ENCODE measurements at places on chromosomes 7 and 10.

DNA sequence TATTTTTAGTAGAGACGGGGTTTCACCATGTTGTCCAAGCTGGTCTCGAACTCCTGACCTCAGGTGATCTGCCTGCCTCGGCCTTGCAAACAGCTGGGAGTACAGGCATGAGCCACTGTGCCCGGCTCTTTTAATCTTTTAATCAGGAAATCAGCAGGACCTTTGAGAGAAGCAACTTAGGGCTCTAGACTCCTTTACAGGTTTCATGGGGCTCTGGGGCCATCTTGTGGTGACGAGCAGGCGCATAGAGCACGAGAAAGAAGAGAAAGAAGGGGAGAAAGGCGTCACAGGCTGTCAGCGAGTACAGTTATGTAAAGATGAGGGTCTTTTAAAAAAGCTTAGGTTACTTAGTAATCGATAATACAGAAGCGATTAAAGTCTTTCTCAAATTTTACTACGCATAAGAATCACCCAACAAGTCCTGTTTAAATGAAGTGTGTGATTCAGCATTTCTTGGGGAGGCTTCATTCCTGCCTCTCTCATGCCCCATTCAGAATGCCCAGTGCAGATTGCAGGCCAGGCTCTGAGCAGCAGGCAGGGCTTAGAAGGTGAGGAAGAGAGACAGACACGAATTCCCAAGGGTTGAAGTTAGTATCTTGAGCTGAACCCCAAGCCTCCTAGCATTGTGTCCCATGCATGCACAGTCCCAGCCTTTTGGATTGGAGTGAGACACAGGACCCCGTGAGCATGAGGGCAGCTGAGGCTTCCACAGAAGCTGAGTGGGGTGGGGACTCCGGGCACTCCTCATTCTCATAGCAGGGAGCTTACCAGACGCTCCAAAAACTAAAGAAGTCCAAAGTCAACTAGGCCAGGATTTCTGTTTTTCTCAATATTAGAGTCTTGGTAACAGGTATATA, 23.6 kb upstream of the PFKP start:
- DNase-seq = peak; percentile 83

GRCh38 chr7:118011652-118012051, 138.4 kb upstream of the CTTNBP2 start:
- no peak for DNase-seq

- DNase-seq = no peak
Measured at GRCh38 chr10:109480836-109481235, 442.5 kb downstream of the XPNPEP1 start.

- no peak for DNase-seq
Measured at GRCh38 chr7:2702594-2702957, 14.6 kb downstream of the AMZ1 start.

- DNase-seq = peak; percentile 25
Measured at GRCh38 chr10:118595598-118596425, at the start of gene PRLHR. PRLHR (minus strand) TSS chr10:118595648; CDS start chr10:118595244, 404 bp downstream.

DNA sequence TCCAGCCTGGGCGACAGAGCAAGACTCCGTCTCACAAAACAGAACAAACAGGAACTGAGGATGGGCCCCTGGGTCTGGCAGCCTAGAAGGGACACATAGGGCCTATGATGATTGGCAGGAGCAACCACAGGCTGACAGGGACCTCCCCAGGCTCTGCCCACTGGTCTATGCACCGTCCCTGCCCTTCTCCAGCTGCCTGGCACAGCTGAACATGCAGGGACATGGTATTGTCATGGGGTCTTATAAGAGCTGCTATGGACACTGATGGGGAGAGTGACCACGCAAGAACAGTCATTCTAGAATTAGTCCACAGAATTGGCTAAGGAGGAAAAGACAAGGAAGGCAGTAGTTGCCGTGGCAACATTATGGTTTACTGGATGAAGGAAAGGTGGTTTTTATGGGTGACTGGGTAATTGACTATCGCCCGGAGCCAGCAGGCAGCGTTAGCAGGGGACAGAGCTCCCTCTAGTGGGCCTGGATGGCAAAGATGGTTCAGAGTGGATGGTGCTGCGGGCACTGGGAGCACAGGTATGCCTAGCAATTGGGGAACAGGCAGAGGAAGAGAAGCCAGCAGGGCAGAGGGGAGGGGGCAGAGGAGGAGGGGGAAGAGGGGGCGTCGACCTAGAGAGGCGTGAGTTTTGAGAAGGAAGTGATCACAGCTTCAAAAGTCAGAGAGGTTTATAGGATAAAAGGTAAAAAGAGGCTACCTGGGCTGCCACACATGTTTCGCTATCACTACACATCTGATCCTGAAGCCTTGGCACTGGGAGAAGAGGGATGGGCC, 7.8 kb upstream of the TRIM56 start:
- peak; percentile 75 for DNase-seq

GRCh38 chr10:50503661-50504320, 120.0 kb downstream of the SGMS1 start:
- no peak for DNase-seq

DNA sequence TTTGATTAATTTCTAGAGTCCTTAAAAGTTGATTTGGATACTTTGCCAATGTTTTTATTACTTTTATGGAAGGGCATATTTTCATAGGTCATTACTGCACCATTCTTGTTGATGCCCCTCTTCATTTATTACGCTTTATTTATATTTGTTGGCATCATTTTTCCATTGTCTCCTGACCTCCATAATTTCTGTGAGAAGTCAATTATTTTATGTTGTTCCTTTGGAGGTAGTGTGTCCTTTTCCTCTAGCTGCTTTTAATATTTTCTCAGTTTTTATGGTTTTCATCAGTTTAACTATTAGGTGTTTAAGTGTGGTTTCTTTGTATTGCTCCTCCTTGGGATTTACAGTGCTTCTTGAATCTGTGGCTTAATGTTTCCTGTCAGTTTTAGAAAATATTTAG, 134.9 kb downstream of the SAMD9 start:
- DNase-seq = no peak

DNA sequence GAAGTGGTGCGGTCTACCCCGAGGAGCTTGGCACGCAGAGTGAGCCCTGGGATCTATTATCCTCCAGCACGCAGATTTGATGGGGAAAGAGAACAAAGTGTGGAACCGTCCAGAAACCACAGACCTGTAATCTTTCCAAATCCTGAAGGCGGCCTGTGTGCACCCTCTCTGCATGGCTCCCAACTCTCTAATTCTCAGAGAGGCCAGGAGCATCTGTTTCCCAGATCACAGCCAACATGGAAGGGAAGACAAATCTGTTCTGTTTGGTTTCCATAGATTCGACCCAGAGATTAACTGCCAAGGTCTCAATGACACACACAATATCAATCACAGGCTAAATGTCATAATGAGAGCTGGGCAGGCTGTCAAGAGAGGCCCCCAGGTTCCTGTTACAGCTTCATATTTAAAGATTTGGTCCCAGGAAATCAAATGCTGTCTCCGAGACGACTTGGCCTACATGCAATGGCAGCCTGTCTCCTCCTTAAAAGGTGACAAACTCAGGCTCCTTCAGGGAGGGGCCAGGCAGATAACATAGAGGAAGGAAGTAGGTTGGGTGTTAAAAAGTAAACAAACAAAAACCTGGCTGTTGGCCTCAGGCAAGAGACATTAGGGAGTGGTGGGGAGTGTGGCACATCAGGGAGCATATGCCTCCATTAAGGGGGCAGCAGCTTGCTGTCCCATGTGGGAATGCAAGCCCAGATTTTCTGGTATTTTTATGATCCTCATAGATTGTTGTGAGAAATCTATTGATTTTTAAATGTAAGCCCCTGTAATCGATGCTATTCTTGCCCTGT, 48.8 kb upstream of the SAMD8 start:
- peak; percentile 34 for DNase-seq

DNA sequence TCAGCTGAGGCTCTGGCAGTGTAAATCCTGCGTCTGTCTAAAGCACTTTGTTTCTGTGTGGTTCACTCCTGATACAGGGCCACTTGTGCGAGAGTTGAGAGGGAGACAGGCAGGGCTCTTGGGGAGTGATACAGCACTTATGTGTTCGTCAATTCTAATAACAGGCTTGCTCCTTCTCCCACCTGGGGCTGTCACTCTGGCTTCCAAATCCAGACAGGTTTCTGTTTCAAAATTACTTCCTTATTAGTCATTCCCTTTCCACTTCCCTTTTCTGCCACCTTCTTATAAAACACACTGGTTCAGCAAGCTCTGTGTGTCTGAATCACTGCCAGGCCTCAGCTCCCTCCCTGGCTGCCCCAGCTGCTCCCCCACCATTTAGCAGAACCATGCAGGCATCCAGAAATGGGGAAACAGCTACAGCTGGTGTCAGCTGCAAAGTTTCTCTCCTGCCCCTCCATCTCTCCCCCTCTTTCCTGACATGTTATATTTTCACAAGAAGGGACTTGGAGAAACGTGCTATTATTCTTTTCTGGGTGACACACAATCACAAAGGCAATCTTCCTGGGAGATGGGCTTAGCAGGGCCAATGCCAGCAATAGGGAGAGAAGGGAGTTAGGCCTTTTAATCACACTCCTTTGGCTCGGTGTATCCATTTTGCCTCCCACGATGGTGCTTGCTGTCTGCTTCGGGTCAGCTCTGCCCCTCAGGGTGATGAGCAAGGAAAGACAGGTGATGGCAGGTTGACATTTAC, 58.4 kb upstream of the ZNRF2 start:
- peak; percentile 23 for DNase-seq

DNA sequence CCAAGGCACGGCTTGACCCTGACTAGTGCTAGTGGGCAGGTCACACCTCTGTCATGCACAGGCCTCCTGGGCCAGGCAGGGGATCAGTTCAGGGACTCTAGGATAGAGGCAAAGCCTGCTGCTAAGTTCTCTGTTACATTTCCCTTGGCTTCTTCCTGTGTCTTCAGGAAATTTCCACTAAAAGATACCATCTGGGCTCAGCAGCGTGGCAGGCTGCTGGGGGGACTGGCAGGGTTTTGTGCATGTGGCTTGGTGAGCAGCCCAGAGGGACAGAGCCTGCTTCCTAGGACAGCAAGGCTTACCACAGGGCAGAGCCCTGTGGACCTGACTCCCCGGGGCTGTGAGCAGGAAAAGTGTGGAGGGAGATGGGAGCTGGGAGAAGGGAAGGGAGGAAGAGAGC, 20.7 kb upstream of the ZNF32 start:
- DNase-seq = no peak

GRCh38 chr10:34889004-34889869, 74.1 kb upstream of the PARD3 start:
- DNase-seq = peak; percentile 83

DNA sequence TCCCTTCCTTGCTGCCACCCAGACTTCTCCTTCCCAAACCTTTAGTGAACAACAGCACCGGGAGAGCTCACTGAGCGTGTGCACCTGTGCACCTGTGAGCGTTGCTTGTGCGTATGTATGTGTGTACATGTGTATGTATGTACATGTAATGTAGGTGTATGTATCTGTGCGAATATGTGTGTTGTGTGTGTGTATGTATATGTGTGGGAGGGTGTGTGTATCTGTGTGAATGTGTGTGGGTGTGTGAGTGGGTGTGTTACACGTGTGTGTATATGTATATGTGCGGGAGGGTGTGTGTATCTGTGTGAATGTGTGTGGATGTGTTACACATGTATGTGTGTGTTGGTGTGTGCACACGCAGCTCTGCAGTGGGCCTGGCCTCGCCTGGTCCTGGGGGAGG, 44.5 kb upstream of the DNAJB6 start:
- DNase-seq = no peak

GRCh38 chr10:18501629-18502028, 149.8 kb downstream of the NSUN6 start:
- no peak for DNase-seq

DNA sequence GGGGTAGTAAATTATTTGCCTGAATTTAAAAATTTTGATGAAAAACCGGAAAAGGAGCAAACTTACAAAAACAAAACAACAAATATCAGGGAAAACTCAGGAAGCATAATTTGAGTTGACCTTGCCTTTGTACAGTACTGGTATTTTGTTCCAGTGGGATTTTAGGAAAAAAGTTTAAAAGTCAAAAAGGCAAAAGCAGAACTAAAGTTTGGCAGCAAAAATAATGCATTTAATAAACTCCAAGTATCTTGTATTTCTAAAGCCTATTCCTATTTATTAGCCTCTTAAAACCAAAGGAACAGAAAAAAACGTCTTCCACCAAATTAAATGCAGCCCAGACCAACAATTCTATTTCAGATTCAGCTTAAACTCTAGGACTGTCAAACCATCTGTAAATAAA, 90.7 kb upstream of the ASAH2 start:
- no peak for DNase-seq

- DNase-seq = no peak
Measured at GRCh38 chr7:88191911-88192310, 27.9 kb downstream of the SRI start.

GRCh38 chr7:78769481-78770101, 683.9 kb downstream of the MAGI2 start:
- DNase-seq = peak; percentile 26
